ENCODE measurements at places on chromosomes 13 and 19. TPM values are rescaled to one million over a fixed set of nuclear protein-coding genes. Genes with fewer than 3 reads are reported as not detected.

DNA sequence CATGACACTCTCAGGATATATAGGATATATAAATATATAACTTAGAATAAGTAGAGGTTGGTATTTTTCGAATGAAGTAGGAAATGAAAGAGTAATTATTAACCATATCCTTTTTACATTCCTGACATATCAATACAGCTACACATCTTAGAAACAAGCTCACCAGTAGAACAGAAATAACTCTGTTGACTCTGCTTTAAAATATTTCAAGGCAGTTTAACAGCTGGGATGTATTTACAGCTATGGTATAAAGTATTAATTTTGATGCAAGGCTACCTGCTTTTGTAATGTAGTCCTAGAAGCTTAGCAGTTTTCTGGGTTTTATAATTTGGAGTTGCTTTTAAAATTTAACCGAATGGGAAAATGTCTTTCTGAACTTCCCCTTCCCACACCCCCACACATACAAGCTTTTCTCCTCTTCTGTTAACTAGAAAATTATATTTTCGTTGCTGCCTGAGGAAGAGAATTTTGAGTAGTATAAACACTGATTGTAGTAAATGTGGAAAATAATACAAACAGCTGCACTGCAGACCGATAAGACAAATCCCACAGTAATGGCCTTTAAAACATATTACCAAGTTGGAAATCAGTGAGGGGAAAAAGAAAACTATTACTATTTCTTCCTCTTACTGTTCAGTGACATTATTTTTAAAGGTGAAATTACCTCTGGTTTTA, 147.7 kb downstream of the GGACT start:
- no peak for DNase-seq

- DNase-seq: no peak
Measured at GRCh38 chr13:113220877-113221276, 11.5 kb downstream of the CUL4A start.

GRCh38 chr19:56866538-56866937, 26.0 kb upstream of the PEG3 start:
- DNase-seq: no peak

DNA sequence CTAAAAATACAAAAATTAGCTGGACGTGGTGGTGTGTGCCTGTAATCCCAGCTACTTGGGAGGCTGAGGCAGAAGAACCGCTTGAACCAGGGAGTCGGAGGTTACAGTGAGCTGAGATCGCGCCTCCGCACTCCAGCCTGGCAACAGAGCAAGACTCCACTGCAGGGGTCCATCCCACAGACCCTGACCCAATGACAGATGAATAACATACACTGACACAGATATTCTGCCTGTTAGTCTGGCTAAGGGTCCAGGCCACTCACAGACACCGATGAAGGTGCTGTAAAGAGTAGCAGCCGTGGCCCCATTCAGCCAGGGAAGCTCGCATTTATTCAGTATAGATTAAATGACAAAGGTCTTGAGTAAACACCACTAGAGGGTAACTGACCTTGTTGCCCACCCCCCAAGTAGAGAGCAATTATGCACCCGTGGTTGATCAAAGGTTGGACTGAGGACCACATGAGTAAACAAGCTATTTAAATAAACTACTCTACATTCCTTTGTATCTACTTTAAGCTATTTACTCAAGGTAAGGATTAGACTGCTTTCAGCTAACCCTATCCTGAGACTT, 8.5 kb upstream of the CRYL1 start:
- DNase-seq: no peak

KIR2DL4 gene
- total RNA-seq: not detected

ANGPTL4 gene
- 64.2 TPM for total RNA-seq

FUT3 gene
- 0.93 TPM for total RNA-seq

ATP4A gene
- total RNA-seq: not detected
